Fibroblast of skin of right biceps (primary cell): ENCODE measurements at places on chromosomes 7 and 10.

DNA sequence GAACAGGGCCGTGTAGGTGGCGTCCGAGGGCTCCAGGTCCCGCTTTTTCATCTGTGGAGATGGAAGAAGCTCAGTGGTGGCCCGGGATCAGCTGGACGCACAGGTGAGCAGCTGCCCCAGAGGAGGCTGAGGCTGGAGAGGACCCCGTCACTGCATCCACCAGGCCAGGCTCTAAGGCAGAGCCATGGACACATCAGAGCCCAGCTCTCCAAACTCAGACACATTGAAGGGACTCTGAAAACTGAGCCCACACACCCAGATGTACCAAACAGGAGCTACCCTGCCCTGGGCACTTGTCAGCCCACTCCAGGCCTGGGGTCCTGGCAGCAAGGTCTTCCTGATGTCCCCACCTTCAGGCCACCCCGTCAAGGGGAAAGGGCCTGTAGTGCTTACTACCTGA, 8.8 kb downstream of the PTCD1 start:
- DNase-seq = no peak

DNA sequence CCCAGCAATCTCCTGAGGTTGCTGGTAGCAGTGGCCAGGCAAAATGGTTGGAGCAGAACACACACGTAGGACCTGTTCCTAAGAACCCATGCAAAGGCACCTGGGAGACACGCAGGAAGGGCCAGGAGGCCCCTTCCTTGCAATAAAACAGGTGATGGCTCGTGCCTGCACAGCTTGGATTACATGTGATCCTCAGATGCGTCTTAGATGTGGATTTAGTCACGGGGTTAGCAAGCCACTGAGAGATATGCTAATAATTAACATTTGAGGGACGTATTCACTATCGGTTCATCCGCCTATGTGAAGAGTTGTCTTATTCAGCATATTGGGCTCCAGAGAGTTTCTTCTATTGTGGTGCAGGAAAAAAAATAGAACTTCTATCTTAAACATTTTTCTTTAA, 4.6 kb upstream of the RHEB start:
- DNase-seq = no peak

DNA sequence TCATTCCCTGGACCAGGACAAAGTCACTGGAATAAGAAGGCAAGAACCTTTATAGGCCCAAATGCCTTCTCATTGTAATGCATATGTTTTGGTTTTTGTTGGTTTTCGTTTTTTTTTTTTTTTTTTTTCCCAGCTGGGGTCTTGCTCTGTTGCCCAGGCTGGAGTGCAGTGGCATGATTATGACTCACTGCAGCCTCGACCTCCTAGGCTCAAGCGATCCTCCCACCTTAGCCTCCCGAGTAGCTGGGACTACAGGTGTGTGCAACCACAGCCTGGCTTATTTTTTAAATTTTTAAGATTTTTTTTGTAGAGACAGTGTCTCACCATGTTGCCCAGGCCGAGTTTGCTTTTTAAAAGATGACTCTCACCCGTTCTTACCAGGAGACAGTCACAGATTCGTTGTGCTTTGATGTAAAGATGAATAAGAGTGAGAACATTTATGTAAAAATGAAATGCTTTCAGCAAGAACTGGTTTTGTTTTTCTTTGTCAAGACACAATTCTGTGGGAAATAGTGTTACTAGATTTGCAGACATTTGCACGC, 7.6 kb downstream of the IQCE start:
- DNase-seq = no peak

DNA sequence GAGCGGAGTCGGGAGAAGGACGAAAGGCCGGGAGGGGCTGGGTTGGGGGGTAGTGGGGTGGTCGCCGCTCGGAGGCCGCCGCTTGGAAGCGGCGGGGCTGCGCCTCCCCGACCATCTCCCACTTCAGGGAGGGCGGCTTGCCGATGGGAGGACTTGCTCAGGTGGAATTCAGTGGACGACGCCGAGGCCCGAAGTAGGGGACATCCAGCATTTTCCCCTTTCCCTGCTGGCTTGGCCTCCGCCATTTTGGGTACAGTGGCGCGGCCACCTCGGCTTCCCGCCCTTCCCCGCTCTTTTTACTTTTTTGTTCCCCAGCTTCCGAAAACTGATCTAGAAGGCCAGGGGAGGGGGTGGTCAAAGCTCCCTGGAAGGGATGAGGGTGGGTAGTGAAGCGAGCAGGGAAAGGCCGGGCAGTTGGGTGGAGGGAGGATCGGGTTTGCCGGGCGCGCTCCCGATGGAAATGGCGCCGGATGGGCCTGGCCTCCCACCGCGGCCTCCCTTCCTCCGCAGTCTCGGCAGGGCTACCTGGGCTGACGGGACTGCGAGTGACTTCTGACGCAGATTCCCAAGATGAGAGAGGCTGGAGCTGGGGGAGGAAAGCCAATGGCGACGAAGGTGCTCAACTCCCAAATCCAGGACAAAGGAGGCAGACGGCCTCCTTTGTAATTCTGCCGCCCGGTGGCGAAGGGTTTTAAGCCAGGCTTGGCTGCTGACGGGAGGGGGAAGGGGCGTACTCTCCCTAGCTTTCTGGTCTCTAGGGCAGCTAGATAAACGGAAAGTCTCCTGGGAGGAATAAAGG, at the start of gene PBLD:
TSS of gene PBLD (minus strand) at position 670 of the 799 bp plus-strand sequence. CDS start 26,084 bp downstream, outside the sequence.
- peak; percentile 87 for DNase-seq

DNA sequence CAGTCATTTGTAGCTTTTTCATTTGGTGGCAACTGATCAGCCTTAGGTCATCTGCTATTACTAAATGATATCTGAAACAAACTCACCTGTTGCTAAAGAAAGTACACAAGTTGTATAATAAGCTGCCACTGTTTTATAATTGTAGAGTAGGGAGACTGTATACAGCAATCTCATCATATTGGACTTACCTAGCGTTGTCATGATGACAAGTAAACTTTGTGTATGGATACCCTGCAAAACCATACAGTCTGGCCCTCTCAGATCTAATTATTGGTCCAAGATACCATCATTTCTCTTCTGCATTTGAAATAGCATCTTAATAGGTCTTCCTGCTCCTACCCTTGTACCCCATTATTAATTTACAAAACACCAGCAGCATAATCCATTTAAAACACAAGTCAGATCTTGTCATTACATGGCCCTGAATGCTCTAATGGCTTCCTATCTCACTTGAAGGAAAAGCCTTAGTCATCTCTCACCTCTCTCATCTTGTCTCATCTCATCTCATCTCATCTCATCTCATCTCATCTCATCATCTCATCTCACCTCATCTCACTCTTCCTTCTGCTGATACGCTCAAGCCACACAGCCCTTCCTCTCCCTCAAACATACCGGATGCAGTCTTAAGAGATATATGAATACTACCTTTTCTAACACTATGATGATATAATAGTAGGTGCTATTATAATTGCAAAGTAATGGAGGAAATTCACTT, 540.6 kb downstream of the MDFIC start:
- DNase-seq = no peak

DNA sequence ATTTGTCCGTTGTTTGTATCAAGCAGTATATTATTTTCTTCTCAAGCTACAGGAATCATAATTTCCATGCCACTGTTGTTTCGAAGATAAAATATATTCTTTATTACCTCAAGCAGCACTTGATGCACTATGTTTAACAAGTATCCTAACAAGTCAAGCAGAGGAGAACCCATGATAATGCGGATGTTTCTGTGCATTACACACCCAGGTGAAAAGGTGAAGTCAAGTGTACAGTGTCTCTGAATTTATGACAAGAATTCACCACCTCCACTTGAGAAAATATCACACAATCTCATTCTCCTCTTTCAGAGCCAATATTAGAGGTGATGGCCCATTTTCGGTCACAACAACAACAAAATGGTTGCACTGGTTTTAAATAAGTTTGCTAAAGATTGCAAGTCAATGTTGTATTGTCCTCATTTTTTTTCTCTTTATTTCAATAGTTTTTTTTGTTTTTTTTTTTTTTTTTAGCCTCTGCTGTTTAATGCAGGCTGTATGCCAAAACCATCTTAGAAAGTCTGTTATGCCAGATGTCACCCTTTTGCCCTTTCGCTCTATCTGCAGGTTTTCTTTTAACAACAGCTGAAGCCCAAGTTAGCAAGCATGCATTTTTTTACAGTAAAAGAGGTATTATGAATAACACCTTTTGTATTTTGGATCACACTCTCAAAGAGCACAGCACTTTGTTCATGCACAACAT, 568.7 kb upstream of the LRRN3 start:
- DNase-seq = no peak

- DNase-seq = no peak
These were observed 5.1 kb downstream of the KCNIP2 start for GRCh38 chr10:101838416-101838970.

GRCh38 chr7:137656850-137657232, 189.9 kb downstream of the DGKI start:
- DNase-seq = no peak

GRCh38 chr10:1473874-1474273, 263.5 kb downstream of the ADARB2 start:
- DNase-seq = no peak
